Posterior vena cava (tissue), 2 donors: ENCODE measurements at places on chromosomes 11 and 22.

DNA sequence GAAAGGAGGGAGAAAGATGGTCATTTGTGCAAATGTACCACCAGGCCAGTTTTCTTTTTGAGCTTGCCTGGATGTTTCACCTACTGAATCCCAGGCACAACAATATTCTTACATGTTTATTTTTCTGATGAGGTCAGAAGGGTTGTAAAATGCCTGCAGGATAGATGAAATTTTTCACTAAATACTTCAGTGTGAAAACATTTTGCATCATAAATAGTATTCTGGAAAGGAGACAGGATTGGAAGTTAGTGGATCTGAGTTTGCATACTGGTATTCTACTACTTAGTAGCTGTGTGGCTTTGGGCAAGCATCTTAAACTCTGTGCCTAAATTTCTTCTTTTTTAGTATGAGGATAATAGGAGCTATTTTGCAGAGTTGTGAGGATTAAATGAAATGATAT is 24.8 kb downstream of the RNF169 start:
- no peak for DNase-seq

- no peak for DNase-seq
These were observed 8.9 kb downstream of the UVRAG start for GRCh38 chr11:75823946-75824345.

GRCh38 chr11:60936467-60937143 is 12.3 kb downstream of the TMEM132A start:
- no peak for DNase-seq

- DNase-seq: no peak
These were observed 117.1 kb downstream of the MRTFA start for GRCh38 chr22:40519284-40519947.

DNA sequence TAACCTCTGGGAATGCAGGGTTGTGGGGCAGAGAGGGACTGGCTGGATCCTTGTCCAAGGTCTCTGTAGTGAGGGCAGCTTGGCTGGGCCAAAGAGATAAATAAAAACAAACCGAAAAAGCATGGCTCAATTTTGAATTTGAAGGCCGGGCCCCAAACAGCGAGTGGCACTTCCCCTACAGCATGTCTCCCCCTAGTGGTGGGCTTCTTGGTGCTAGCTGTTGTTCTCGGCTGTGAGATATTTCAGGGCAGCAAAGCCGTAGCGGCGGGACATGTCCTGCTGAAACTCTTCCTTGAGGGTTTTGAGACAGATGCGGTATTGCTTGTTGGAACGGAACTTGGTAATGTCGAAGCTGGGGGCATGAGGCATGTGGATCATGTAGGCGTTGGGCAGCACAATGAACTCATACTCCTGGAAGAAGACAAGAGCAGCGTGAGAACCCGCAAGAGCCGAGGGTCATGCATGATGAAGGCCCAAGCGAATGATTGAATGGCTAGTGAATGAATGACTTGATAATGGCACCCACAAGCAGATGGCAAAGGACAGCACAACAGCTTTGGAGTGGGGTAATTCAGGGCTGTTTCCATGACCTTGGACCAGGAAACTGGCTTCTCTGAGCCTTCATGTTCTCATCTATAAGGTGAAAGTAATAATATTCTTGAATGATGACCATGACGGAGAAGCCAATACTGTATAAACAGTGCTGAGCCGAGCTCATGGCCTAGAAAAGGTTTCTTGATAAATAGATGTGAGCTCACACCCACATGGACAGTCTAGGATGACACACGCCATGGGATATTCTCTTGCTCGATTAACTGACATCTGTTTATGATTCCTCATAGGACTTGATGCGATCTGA is 216.3 kb upstream of the SYN3 start:
- DNase-seq: peak; percentile 59

GRCh38 chr11:10798330-10798928 is 10.3 kb downstream of the EIF4G2 start:
- no peak for DNase-seq

GRCh38 chr22:37467391-37467955 is 18.7 kb downstream of the MFNG start:
- no peak for DNase-seq

DNA sequence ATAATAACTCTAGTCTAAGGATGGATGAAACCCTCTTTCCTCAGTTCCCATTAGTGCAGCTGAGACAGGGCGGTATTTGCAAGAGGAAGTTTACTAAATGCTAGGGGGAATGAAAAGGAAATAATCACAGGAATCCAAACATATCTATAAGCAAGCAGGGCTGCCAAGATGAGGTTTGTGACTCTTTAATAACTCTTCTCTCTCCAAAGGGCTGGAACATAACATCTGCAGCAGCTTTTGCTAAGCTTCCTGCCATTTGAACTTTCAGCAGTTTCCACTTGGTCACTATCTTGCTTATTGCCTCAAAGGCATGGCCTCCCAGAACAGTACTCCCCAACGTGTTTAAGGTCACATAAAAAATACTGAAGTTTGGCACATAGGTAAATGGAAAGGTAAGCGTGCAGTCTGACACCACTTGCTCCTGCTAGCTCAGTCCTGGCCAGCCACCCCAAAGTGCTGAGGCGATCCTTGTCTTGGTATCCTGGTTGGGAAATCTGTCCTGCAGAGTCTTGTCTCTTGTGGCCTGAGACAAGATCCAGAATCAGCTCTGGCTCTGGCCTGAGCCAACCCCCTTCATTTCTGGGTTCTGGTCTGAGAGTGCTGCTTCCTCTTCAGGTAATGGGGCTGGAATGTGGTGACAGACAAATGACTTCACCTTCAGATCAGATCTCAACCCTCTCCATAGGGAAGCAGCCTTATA is 81.8 kb downstream of the KCNC1 start:
- DNase-seq: no peak

DNA sequence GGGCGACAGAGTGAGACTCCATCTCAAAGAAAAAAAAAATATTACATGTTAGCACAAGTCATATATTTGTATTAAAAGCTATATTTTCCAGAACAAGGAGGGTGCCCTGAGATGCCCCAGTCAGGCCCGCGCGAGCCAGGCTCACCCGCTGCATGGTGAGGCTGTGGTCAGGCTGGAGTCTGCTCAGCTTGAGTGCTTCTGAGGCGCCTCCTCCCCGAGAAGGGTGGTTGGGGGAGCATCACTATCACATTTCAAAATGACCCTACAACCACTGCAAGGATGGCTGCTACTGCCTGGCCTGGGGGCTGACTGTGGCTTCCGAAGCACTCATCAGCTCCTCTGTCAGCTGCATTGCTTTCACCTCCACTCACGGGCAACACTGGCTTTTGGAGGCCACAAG is 77.1 kb downstream of the SCUBE1 start:
- no peak for DNase-seq

DNA sequence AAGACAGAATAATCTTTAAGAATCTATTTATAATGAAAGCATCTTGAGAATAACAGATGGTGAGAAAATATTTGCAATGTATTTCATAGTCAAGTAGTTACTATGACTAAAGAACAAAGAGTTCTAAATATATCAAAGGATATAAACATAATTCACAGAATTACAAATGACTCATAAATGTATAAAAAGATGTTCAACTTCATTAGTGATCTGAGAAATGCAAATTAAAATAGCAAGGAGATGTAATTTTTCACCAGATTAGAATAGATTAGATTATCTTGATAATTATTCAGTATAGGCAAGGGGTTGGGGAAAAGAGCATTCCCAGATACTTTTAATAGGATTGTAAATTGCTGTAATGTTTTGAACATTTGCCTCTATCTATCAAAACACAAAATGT is 30.1 kb upstream of the PAMR1 start:
- DNase-seq: no peak

- DNase-seq: peak; percentile 40
These were observed 24.4 kb upstream of the OAF start for GRCh38 chr11:120186456-120186773.

DNA sequence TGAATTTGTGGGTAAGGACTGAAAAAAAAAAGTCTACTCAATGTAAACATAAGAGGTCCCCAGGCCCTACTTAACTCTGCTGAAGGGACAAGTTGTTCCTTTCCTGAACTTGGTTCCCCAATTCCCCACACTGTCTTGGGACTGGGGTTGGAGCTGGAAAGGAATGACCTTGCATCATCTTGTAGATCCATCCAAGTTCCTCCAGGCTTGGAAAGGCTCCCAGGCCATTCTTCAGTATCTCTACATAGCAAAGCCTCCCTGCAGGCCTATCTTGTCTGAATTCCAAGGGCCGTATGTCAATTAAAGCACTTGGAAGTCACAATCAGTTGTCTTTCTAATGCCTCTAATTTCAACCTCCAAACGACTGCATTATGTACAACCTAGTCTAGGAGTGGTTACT is 361.2 kb downstream of the TMEM135 start:
- no peak for DNase-seq

- DNase-seq: no peak
These were observed 4.2 kb downstream of the TTLL8 start for GRCh38 chr22:50053861-50054260.

DNA sequence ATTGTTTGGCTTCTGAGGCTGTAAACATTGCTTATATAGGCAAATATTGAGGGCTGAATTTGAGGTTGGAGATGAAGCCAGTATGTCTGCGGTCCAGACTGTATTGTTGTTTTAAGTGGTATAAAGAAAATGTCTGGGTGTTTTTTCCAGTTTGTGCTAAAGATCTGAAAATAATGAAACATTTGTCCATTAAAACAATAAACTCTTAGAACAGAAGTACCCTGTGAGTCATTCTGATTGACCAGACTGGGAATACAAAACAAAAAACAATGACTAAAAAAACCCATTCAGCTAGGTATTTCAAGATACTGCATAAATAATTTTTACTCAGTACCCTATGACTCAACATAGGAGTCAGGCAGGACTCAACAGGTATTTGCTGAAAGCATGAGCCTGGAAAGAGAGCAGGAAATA is 20.4 kb downstream of the ALKBH8 start:
- no peak for DNase-seq

DNA sequence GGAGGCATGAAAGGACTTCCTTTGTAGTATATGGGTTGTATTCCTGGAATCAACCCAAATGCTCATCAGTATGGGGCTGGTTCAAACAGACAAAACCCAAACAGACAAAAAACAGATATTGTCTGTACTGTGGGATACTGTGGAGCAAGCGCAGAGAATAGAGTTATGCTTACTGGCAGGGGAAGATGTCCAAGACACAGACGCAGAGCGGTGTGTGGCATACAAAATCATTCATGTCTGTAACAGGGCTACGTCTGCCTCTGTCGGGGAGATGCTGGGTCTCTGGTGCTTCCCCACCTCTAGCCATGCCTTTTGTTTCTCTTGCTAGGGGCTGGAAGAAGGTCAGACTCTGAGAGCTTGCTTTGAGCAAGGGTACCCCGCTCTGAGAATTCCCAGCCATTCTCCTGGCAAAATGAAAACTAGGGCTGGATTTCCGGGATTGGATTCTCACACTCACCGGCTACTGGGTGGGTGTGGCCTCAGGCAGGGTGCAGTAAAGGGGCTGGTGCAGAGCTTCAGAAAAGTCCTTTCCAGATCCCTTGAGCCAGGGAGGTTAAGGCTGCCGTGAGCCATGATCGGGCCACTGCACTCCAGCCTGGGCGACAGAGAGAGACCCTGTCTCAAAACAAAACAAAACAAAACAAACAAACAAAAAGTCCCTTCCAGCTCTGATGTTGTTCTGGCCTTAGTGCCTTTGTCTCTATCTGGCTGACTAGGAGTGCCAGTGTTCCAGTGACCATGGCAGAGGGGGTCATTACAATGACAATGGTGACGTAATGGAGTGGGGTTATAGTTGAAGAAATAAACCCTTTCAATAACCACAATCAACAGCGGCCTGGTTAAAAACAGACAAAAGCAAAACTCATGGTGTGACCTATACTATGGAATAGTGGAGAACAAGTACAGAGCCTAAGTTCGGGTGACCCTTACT is 2.9 kb upstream of the ABCC8 start:
- DNase-seq: no peak

GRCh38 chr11:4465407-4465806 is 16.3 kb downstream of the OR52K2 start:
- no peak for DNase-seq

DNA sequence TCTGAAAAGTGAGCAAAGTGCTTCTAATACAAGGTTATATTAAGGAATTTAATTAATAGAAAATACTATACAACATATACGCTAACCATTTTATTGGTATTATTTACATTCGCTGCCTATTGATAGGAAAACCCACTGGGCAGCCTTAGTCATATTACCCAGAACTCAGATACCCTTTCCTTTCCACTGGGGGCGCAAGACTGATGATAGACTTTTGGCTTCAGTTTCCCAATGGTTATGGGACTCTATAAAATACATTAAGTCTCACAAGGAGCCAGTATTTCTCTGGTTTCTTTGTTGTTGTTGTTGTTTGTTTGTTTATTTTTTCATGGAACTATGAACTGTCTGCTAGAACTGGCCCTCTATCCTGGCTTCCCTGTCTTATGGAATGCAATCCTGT is 471.1 kb upstream of the KIRREL3 start:
- no peak for DNase-seq

GRCh38 chr11:68275721-68276507 is 4.1 kb upstream of the C11orf24 start:
- peak; percentile 11 for DNase-seq

DNA sequence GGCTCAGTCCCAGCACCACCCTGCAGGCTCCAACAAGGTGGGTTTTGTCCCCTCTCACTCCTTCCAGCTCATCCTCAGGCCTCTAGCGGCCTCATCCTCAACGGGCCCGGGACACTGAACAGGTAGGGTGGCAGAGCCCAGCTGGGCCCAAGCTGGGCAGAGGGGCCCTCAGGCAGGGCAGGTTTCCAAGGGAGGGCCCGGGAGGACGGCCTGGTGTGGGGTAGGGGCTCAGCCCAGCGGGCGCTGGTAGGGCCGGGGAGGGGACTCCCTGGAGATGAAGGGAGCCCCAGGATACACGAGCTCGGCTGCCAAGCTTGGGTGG is 2.5 kb upstream of the IFITM10 start:
- no peak for DNase-seq

DNA sequence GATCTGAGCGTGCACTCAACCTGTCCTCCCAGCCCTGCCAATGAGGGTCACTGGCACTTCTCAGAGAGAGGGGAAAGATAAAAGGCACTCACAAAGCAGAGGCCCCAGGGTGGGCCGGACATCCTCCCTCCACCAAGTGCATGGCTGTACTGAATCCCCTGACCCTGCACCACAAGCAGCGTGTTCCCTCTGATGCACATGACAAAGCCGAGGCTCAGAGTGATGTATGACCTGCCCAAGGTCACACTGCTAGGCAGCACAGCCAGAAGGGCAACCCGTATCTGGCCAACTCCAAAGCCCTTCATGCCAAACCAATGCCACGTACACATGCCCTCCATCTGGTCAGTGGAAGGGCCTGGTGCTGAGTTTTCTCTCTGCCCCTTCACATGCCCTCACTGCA is 22.1 kb downstream of the SPATA19 start:
- no peak for DNase-seq

DNA sequence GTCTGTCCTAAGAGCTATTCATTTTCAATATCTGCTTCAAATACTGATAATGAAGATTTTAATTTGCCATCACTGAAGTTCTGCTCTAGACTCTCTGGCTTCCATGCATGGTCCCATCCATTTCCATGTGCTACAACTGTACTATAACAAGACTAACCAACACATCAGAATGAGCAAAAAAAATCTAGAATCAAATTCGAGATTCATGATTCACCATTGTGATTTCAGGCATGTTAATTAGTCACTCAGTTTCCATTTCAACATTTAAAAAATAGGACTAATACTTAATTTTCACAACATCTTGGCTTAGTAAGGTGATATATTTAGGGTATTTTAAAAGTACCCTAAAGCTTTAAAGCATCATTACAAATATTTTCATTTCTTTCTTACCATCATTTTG is 22.8 kb downstream of the PICALM start:
- no peak for DNase-seq
